COR-L47 (cell line): ENCODE measurements at places on chromosomes 1 and 21.

- no peak for DNase-seq
Measured at GRCh38 chr1:193113992-193114332, 7.9 kb upstream of the CDC73 start.

GRCh38 chr1:221200464-221200863 lies 321.2 kb downstream of the HLX start:
- no peak for DNase-seq

- no peak for DNase-seq
Measured at GRCh38 chr1:3313576-3313950, 140.9 kb upstream of the ARHGEF16 start.

- no peak for DNase-seq
Measured at GRCh38 chr1:3469104-3469848, 14.8 kb downstream of the ARHGEF16 start.

GRCh38 chr1:67717876-67718275 lies 32.9 kb downstream of the GADD45A start:
- no peak for DNase-seq

GRCh38 chr1:42586016-42586415 lies 72.2 kb upstream of the PPIH start:
- no peak for DNase-seq

GRCh38 chr1:8951231-8951630 lies 5.6 kb downstream of the CA6 start:
- DNase-seq, result no peak
